ENCODE measurements at places on chromosomes 12 and 14. TPM values are rescaled to one million over a fixed set of nuclear protein-coding genes. Genes with fewer than 3 reads are reported as not detected.

Gene POP5
- total RNA-seq: 64.0 TPM

DNA sequence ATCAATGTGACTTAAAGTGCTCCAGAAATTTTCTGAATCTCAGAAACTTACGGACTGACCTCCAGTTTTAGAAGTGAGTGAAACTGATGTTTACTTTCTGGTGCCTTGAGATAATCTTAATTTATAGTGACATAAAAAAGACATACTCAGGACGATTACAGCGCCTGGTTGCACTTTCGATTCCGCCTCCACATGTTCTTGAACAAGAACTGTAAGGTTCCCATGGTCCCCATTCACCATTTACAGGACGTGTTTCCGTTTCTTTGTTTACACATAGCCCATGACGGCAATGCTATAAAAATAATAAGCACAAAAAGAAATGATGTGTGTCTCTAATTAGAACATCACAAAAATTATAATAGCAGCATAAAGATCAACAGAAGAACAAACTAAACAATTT lies 98.2 kb downstream of the ADAMTS20 start:
- no peaks in the 10 kb centered on the region for H3K27me3 ChIP-seq
- no peak for DNase-seq
- no peak overlapping the region for H3K4me3 ChIP-seq
- peaks cover 31% of the 10 kb centered on the region for H3K36me3 ChIP-seq
- H3K27ac ChIP-seq: no peak overlapping the region

DNA sequence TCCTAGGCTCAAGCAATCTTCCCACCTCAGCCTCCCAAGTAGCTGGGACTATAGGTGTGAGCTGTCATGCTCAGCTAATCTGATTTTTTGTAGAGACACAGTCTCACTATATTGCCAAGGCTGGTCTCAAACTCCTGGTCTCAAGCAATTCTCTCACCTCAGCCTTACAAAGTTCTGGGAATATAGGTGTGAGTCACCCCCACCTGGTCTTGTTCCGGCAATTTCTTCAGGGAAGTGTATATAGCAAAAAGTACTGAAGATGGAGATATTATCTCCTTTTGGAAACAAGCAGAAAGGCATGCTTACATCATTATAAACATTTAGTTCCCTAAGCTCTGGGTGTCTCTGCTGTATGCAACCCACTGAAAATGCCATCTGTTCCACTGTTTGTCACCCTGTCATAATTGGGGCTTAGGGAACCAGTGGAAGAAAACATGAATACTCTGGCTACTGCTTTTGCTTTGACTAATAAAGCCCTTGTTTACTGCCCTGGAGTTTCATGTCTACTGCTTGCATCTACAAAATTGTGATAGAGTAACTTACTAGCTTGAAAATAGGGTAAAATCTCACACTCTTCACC lies 940.2 kb downstream of the GALC start:
- H3K27me3 ChIP-seq: no peaks in the 10 kb centered on the region
- H3K27ac ChIP-seq: no peak overlapping the region
- no peaks in the 10 kb centered on the region for H3K4me1 ChIP-seq

GRCh38 chr14:98864211-98864610 lies 407.8 kb downstream of the BCL11B start:
- DNase-seq: no peak
- no peaks in the 10 kb centered on the region for H3K4me1 ChIP-seq
- no peaks in the 10 kb centered on the region for H3K27me3 ChIP-seq
- no peak overlapping the region for H3K27ac ChIP-seq
- H3K36me3 ChIP-seq: no peaks in the 10 kb centered on the region
- no peak overlapping the region for H3K4me3 ChIP-seq

- no peak overlapping the region for H3K27ac ChIP-seq
- H3K4me1 ChIP-seq: no peaks in the 10 kb centered on the region
Measured at GRCh38 chr14:24273422-24273998, 2.1 kb upstream of the RABGGTA start.

GRCh38 chr14:37045340-37046061 lies 126.9 kb downstream of the SLC25A21 start:
- no peaks in the 10 kb centered on the region for H3K36me3 ChIP-seq
- H3K4me3 ChIP-seq: no peak overlapping the region
- H3K27me3 ChIP-seq: no peaks in the 10 kb centered on the region
- H3K4me1 ChIP-seq: no peaks in the 10 kb centered on the region
- no peak for DNase-seq

Measured in H9 (cell line).